ENCODE measurements at places on chromosomes 1 and 21.

- DNase-seq, result no peak
Observed at GRCh38 chr21:36946949-36947356, 19.5 kb downstream of the HLCS start.

DNA sequence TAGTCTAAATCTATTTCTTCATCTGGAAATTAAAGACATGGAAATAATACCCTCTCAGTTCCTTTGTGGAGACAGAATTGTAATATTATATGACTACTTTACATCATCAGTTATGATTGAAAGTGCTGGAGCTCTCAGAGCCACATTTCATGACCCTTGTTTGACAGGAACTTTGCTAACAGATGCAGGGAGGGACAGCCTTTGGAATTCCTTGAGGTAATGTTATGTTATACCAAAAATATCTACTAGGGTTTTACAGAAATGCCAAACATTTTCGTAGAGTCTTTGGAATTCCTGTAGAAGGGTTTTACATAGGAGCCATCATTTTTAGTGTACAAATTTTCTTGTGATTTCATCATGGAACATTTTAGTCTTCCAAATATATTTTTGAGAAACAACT is 57.4 kb upstream of the ADAMTS5 start:
- no peak for DNase-seq

GRCh38 chr1:184112176-184112948 is 60.8 kb downstream of the TSEN15 start:
- no peak for DNase-seq

GRCh38 chr1:70819785-70820184 is 227.8 kb downstream of the PTGER3 start:
- no peak for DNase-seq

DNA sequence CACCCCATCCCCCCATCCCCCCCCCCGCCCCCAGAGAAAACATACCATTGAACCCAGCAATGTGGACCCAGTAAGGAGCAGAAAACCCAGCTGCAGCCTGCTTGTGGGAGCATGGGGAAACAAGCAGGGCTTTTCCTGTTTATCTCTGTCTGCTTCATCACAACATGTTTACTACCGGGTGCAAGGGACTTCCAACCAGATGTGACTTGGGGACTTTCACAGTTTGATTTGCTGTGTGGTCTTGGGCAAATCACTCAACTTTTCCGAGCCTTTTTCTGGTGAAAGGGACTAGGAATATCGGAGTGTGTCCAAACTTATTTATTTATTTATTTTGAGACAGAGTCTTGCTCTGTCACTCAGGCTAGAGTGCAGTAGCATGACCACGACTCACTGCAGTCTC is 3.2 kb downstream of the TMCC2 start:
- DNase-seq, result no peak

DNA sequence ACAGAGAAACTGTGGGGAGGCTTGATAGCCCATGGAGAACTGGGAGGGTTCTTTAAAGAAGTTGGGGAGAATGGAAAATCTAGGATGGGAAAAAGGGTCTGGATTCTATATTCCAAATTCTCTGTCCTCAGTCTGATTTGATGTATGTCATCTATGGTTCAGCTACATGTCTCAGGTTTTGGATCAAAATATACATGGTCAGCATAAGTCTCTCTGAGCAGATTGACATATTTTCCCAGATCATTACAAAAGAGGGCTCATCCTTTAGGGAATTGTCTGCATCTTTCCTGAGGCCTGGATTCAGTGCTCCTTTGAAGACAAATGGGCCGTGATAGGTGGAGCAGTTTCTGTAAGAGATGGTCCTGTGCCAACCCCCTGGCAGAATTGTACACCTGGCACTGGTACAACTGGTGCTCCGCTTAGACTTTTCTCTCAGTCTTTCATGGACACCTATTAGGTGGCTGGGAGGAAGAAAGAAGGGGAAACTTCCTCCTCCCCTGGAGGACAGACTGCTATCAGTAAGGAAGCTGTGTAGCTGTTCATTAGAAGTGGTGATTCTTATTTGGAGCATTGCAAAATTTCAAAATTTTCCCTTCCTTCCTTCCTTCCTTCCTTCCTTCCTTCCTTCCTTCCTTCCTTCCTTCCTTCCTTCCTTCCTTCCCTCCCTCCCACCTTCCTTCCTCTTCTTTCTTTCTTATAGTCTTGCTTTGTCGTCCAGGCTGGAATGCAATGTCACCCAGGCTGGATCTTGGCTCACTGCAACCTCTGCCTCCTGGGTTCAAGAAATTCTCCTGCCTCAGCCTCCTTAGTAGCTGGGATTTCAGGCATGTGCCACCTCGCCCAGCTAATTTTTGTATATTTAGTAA is 26.1 kb upstream of the RGL1 start:
- DNase-seq, result no peak

DNA sequence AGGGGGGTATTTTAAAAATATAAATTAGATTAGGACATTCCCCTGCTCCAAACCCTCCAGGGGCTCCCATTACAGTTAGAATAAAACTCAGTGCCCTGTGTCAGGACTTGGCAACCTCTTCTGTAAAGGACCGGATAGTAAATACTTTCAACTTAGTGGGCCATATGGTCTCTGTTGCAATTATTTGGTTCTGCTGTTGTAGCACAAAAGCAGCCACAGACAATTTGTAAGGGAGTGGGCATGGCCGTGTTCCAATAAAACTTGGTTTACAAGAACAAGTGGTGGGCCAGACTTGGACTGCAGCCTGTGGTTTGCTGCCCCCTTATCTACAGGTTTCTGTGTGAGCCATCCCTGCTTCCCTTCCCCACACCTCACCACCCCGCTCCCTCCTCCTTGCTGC is 92.0 kb downstream of the ACTL8 start:
- no peak for DNase-seq

DNA sequence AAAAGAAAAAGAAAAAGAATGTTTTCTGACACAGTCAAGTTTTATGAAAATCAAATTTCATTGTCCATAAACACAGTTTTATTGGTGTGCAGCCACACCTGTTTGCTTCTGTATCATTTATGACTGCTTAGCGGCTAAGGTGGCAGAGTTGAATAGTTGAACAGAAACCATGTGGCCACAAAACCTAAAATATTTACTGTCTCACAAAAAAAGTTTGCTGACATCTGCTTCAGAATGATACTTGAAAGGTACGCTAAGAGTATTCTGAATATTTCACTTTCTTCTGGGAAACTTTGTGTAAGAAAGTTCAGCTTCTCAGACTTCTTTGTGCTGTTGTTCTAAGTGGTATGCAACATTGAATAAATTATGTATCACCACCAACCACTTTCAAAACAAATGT is 6.2 kb downstream of the KCNK1 start:
- no peak for DNase-seq

DNA sequence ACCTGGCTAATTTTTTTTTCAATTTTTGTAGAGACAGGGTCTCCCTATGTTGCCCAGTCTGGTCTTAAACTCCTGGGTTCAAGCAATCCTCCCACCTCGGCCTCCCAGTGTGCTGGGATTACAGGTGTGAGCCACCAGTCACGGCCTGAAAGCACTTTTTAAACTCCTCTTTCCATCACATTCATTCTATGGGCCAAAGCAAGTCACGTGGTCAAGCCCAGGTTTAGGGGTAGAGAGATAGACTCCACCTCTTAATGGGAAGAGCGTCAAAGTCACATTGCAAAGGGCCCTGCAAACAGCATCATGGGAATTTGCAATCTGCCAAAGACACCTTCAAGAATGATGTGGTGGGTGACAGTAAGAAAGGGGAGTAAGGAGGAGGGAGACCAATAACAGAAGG is 7.1 kb downstream of the ATP1A4 start:
- no peak for DNase-seq

- no peak for DNase-seq
Observed at GRCh38 chr1:173666646-173667045, 3.0 kb downstream of the ANKRD45 start.

DNA sequence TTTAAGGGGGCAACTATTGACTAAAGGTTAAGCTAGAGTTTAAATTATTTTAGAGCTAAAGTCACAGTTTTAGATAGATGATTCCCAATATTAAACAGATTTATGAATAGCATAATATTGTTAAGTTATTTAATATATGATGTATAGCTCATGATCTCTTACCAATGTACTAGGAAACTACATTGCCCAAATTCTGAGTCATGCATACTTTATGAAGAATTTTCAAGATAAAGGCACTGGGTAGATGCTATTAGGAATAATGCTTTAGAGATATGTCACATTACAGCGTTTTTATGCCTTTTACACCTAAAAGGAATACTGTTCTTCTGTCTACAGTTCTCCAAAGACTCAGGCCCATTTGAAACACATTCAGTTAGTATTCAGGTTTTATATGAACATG is 215.1 kb downstream of the NCAM2 start:
- no peak for DNase-seq

- DNase-seq, result no peak
Observed at GRCh38 chr1:48123647-48124046, 98.9 kb upstream of the SLC5A9 start.

DNA sequence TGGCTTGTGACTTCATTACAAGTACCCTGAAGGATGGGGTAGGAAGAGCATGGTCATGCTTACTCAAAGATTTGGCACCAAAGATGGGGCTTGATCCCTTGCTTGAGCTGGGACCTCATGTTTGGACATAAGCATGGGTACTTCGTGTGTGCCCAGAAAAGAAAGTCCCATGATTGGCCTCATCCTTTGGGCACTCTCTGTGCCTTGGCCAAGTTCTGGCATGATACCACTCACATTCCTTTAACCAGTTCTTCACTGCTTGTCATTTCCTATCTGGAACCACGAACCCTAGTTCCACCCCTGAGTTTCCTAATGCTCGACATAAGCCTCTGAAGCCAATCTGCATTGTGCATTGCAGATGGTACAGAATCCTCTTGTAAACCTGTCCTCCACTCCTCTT is 107.0 kb downstream of the NAV1 start:
- DNase-seq, result no peak

DNA sequence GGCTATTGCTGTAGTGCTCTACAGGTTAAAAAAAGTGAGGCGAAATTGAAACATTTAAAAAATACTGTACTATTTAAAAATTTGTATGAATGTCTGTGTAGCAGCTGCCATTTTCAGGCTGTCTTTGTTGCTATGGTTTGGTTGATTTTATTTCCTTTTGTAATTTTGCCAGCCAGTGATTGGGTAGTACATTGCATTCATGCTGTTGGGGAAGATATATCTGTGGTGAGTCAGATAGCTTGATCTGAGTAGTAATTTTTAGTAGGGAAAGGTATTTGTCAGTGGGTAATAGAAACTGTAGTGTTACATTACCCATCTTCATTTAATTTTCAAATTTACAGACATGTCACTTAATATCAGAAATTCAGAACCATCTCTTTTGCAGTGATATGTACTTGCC is 15.0 kb downstream of the NFIA start:
- no peak for DNase-seq

DNA sequence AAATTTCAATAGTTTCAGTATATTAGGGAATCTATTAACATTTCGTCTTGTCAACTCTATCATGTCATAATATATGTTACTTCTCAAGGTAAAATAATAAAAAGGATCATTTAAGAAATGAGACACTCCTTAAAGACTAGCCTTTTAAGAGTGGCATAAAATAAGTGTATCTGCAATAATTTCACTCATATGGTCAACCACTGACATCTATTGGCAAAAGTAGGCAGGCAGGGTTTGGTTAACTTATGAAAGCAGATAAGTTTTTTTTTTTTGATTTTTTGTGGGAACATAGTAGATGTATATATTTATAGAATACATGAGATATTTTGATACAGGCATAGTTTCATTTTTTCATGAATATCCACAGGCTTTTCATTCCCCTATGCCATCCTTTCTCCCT is 5.5 kb upstream of the RGS21 start:
- DNase-seq, result no peak

- no peak for DNase-seq
Observed at GRCh38 chr21:31409831-31410487, 65.9 kb upstream of the TIAM1 start.

DNA sequence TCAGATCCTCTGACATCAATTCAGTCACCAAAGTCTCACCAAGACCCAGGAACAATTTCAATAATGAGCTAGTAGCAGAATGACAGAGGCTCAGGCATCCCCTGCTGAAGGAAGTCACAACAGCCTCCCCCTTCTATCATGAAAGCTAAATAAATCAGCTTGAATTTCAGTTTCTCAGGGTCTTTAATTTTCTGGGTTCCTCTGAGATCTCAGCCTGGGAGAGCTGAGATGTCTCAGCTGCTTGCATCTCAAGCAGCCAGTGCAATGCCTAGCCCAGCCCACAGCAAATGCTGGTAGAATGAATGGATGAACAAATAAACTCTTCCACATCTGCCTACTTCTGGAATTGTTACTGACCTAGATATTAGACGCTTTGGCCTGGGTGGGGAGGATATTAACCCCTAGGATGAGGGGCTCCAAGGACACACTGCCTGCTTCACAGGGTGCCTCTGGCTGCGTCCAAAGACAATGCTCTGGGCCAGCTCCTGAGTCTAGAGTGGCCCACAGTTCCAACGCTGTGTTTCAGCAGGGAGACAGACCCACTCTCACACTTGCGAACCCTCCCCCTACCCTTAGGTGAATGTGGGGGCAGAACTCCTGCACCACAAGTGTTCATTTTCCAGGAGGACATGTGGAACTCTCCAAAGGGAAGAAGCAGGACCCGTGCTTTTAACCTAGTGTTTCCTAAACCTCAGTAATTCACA is 11.2 kb upstream of the LORICRIN start:
- no peak for DNase-seq

- DNase-seq, result no peak
Observed at GRCh38 chr1:221159608-221160007, 280.4 kb downstream of the HLX start.

GRCh38 chr1:87403061-87403820 is 74.6 kb downstream of the LMO4 start:
- no peak for DNase-seq

DNA sequence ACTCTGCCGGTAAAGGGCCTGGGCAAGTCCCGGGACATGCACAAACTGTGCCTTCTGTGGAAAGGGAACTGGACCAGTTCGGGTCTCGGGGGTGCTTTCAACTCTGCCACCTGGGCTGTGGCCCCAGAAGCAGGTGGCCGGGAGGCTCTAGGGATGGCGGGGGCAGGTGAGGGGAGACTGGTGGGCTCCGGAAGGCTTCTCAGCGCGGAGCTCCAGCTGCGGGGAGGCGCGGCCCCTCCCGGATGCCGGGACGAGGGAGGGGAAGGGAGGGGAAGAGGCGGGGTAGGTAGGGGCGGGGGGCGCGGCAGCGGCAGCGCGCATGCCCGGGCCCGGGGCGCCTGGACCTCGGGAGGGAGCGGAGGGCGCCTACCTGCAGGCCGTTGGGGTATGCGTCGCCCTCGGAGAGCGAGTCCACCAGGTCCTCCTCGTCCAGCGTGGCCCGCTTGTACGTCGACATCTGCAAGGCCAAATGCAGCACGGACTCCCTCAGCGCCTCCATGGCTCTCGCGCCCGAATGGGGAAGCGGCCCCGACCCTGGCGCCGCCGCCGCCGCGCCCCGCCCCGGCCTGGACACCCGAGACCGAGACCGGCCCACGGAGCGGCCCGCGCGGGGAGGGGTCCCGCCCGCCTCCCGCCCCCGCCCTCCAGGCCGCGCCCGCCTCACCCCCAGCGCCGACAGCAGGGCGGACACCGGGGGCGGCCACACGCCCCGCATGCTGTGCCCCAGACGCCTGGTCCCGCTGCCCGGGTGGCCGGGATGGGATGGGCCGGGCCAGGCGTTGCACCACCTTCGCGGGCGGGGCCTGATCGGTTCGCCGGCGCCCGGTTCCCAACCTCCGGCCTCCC is at the start of gene ECE1:
TSS of gene ECE1 (minus strand) at position 764 of the 846 bp plus-strand sequence. CDS start at position 715, 49 bp downstream.
- no peak for DNase-seq

- DNase-seq, result peak; percentile 36
Observed at GRCh38 chr1:43441166-43441893, 12.4 kb downstream of the HYI start.
